ENCODE measurements at places on chromosomes 2 and 18. TPM values are rescaled to one million over a fixed set of nuclear protein-coding genes. Genes with fewer than 3 reads are reported as not detected.

GRCh38 chr18:58438161-58438957, 190.5 kb downstream of the ALPK2 start:
- no peak for DNase-seq

DSG1 gene
- not detected for total RNA-seq

- no peak for DNase-seq
Observed at GRCh38 chr2:207317378-207317984, 151.7 kb upstream of the KLF7 start.

GRCh38 chr18:29153091-29153490, 976.2 kb upstream of the CDH2 start:
- no peak for DNase-seq

GRCh38 chr2:38935568-38936172, 46.0 kb downstream of the ARHGEF33 start:
- DNase-seq, result no peak

DNA sequence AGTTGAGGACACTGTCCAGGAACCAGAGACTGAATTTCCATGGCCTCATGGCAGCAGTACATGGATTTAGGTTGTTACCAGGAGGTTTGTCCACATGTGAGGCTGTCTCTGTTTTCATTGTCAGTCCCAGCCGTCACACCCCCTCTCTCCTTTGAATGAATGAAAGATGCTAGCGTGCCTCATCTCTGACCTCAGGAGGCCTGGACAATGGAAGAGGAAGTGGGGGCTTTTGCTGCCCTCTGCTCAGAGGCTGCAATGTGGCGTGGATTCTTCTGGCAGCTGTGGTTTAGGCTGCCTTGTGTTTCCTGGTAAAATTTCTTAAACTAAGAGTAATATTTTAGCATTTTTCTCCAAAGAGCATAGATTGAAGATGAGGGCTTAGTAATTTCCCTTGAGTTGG, 47.5 kb downstream of the RAB31 start:
- no peak for DNase-seq

DNA sequence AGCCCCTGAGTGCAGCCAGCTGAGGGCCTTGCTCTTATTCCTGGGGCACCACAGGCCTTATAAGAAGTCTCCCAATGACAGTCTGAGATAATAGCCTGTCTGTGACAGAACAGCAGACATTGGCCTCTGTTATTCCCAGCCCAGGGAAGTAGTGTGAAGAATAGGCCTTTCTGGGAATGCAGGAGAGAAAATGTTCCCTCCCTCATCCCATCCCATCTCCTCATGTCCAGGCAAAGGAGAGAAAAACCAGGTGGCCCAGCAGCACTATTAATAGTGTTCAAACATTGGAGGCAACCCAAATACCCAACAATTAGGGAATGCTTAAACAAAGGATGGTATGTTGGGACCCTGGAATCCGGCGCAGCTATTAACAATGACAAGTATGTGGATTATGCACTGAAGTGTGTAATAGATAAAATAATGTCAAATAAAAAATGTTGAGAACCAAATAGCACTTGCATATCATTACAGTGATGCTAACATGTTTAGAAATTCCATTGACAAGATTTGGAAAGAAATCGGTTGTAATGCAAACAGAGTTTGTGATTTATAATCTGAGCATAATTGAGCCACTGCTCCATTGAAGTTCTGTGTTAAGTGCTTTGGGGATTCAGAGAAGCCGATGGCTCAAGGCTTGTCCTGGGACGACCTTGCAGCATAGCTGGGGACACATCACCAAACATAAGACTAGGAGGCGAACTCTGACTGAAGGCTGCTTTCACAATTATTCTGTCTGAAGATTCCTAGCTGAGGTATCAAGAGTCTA, 69.3 kb downstream of the LBH start:
- no peak for DNase-seq

SGPP2 gene
- 10.6 TPM for total RNA-seq

DNA sequence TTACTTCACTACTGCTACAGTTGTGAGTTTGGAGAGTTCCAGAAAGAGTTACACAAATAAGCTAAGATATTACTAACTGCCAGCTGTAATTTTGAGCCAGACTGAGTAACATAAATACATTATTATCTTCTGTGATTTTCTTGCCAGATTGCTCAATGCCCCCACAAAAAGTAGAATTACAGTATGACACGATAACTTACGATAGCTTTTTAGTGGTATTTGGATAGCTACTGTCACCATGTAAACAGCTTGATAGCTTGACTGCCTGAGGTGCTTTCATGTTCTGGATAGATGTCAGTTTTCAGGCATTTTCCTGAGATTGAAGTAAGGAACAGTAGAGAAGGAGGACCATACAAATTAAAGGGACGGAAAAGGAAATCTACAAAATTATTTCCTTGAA, 533.3 kb downstream of the SOCS6 start:
- DNase-seq, result no peak

OSBPL6 gene
- total RNA-seq, result 1.8 TPM

GRCh38 chr18:58172031-58172430, 128.0 kb downstream of the NEDD4L start:
- DNase-seq, result no peak

DNA sequence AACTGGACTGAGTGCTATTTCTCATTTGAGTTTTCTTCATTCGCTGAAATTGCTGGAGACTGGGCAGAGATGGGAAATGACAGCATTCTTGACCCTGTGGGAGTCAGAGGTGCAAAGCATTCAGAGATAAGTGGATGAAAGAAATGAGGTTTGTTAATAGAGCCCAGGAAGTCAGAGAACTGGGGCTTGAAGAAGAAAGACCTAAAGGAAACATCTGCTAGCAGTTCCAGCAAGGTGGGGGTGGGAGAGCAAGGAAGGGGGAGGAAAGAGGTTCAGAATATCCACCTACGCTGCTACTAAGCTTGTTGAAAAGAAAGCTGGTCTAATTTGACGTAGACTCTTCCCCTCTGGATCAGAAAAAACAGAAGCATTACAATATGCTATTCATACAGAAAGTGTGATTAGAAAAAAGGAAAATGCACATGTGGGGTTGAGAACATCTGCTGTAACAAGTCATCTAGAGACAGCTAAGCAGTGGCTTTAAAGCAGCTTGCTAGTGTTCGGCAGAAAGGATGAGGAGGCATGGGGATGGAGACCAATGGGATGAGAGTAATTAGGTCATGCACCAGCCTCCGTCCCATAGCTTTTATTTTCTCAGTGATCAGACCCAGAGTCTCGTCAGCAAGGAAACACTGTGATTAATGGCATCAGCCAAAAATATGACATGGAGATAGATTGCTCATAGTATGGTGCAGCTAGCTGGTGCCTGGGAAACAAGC, 29.7 kb downstream of the NAB1 start:
- DNase-seq, result no peak

- DNase-seq, result no peak
Observed at GRCh38 chr2:100205174-100205573, 62.8 kb upstream of the AFF3 start.

GRCh38 chr2:109124982-109125592, 3.9 kb upstream of the SH3RF3 start:
- no peak for DNase-seq

CD28 gene
- 53.6 TPM for total RNA-seq

DNA sequence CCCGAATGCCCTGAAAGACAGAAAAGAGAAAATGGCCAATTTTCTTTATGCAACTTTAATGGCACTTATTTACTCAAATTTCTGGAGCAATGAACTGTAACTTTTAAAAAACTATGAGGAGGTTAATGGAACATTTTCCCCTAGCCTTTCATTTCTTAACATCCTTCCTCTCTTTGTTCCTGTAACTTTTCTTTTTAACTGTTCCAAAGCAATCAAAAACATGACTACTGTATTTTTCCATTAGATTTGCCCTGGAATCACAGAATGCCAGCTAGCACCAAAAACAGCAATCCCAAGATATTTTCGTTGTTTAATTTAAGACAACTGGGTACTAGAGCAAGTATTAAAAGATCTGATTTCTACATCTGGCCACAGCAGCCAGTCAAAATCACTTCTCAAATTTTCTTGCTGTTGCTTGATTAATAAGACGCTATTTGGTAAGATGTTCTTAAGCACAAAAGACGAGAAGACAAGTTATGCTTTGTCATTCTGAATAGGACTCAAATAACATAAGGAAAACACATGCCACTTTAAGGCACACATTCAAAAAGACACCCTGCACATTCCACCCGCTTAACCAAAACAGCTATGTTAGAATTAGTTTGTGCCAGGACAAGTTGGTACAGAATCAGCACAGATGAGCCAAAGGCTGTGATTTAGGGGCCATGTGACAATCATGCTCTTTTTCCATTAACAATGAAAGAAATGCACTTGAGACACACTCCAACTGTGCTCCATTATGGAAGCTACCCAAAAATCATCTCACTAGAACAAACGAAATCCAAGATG, 3.6 kb downstream of the STARD7 start:
- no peak for DNase-seq

- DNase-seq, result no peak
Observed at GRCh38 chr18:79607361-79607952, 72.1 kb upstream of the CTDP1 start.

- DNase-seq, result peak; percentile 66
Observed at GRCh38 chr18:47150029-47150823, at the start of gene HDHD2. Gene HDHD2, minus strand, starts transcription at chr18:47150500. Its CDS starts 14,061 bp downstream, at chr18:47136439.

SCN9A gene
- not detected for total RNA-seq

DNA sequence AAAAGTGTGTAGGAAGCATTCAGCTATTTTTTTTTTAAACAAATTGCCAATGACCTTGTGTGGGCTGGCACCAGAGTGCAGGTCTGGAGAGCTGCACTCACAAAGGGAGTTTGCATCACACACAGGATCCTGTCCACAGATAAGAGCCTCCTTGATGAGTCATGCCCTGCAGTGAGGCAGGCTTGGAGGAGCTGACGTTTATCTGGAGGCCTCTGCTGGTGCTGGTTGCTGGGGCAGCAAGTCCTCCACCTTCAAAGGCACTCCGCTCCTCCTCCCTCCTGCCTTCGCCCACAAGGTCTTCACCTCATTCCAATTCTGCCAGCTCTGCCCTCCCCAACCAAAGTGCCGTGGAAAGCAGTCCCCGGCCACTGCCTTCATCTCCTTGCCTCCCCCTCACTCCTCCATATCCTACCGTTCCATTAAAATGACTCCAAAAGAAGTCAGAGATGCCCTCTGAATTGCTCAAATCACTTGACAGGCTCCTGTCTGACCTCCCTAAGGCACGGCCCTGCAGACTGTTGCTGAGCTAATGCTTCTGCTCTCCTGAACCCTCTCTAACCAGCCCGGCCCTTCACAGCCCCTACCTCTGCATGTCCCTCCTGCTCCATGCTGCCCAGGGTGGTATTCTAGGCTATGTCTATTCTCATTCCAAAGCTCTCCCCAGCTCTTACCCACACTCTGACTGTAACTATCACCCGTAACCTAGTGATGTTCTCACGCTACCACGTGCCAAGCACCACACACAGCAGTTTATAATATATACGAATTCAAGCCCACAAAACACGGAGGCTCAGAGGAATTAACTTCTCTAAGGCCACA, 30.9 kb downstream of the LONRF2 start:
- DNase-seq, result peak; percentile 77

DNA sequence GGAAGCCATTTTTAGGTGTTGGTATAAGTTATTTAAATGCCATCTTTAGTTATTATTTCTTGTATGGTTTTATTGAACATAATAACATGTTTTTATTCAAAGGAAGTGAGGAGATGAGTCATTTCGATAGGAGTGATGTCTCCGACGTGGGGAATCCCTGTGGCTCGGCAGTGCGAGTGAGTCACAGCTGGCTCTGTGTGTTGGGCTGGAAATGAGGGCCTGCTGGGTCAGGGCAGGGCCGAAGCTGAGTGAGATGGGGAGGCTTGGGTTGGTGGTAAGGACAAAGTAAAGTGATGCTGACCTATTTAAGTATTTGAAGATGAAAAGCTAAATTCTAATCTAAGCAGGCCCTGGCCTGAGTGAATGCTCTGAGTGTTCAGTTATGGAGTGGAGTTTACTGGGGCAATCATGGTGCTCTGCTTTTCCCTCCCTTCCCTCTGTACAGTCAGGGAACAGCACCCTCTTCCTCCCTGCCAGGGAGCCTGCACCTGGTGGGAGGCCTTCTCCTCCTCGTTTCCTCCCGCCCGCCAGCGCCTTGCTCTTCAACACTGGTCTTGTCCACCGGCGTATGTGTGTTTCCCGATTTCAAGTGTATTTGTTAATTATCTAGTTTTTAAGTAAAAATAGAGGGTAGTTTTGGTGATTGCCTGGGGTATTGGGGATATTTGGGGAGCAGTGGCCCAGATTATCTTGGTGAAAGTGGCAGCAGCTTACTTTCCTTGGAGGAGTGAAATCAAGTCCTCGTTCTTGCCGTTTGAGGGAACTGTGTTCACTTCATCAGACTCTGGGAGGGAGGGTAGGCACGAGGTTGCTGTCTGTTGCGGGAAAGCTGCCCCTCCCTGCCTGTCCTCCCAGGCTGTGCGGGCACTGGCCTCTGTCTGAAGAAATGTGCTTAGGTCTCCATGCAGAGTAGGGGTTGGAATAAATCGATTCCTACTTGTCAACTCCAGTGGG, 157.0 kb downstream of the LDLRAD4 start:
- DNase-seq, result peak; percentile 77

CD207 gene
- not detected for total RNA-seq

- DNase-seq, result peak; percentile 70
Observed at GRCh38 chr2:218397820-218398436, 1.7 kb upstream of the CTDSP1 start.

Data from activated T-helper 2 cell treated with anti-CD3 and anti-CD28 coated beads, Interferon-gamma antibody, Interleukin-2, Interleukin-4, amounts not matched to agents 10 μg/mL and 5 μg/mL and 100 μg/mL, durations not matched to agents 14 hours and 24 hours and 36 hours (primary cell).